AG04449 (cell line): ENCODE measurements at places on chromosomes 12 and 14.

GRCh38 chr12:84913129-84913515 lies 523 bp upstream of the SLC6A15 start:
- no peak for DNase-seq

DNA sequence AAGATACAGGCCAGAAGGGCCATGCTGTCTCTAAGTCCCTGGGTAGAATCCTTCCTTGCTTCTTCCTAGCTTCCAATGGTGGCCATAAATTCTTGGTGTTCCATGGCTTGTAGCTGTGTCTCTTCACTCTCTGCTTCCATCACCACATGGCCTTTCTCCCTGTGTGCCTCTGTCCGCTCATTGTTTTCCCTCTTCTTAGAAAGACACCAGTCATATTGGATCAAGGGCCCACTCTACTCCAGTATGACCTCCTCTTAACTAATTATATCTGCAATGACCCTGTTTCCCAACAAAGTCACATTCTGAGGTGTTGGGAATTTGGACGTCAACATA lies 7.6 kb upstream of the MAP1LC3B2 start:
- no peak for DNase-seq

DNA sequence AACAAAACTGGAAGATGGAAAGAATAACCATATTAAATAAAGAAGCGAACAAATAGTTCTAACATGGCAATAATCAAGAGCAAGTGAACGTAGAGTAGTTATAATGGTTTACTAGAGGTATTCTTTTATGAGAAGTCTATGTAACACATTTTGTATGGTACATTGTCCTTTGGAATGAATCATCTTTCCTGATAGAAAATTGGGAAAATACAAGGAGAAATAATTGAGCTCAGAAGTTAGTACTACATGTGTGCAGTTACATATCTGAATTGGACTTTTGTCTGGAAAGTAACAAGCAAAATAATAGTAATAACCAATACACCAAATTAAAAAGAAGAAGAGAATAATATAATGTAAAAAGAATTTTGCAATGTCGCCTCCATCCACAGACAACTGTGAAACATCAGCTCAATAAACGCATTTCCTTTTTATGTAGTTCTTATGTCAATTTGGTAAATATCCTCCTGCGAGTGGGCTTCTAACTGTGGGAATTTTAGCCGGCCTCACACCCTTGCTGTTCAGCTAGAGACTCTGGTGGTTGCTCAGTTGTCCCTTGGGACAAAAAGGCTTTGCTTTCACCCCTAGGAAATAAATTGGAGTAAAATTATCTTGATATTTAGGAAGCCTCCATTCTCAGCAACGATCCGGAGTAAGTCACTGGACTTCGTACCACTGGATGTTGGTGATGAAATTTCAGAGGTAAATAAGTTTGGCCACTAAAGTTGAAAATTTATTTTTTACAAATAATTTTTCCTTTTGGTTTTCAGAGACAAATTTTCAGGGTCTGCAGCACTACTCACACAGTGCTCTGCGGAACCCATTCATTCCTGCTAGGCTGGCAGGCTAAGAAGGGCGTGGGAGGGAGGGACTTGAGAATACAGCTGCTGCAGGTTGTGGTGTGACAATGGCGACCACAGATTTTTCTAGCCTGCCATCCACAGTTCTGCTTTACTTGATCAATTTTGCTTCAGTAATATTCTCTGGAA lies 1.1 kb upstream of the TUBA1A start:
- no peak for DNase-seq

GRCh38 chr12:25761356-25761755 lies 197.1 kb upstream of the RASSF8 start:
- no peak for DNase-seq

DNA sequence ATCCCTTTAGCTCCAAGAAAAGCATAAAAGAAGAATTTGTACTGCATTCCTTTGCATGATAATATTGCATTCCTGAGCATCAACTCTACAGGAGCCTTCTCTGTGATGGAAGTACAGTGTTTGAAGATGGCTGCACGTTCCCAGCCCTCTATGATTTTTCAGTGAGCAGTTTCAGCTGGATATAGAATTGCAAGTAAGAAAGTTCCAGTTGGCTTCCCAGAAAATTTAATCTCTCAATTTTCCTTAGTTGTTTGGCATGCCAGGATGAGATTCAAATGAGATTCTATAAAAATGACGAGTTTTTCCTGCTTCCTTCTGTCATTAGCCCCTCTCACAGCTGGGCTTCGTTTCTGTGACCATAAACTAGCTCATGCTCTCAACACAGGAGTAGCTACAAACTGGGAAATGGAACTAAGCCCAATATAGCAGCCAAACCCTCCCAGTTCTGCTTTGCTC lies 109.9 kb downstream of the TTC8 start:
- DNase-seq: no peak

GRCh38 chr12:5195691-5196090 lies 152.0 kb downstream of the KCNA5 start:
- no peak for DNase-seq

- no peak for DNase-seq
Measured at GRCh38 chr14:35117112-35117511, 4.7 kb downstream of the PPP2R3C start.

DNA sequence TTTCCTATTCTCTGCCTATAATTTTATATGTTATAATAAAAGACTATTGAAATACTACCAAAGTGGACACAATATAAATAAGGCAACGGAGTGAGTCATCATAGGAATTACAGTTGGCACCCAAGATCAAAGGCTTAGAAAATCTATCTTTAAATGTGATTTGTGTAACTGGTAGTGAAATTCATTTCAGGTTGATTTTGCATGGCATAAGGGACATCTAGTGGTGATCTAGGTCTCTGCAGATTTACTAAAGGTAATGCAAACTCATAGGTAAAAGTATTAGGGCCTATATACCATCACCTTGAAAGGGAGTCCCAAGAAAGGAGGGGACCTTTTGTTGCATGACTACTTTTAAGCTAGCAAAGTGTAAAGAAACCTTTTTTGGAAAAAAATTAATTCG lies 527.2 kb downstream of the NRXN3 start:
- DNase-seq: peak; percentile 14

DNA sequence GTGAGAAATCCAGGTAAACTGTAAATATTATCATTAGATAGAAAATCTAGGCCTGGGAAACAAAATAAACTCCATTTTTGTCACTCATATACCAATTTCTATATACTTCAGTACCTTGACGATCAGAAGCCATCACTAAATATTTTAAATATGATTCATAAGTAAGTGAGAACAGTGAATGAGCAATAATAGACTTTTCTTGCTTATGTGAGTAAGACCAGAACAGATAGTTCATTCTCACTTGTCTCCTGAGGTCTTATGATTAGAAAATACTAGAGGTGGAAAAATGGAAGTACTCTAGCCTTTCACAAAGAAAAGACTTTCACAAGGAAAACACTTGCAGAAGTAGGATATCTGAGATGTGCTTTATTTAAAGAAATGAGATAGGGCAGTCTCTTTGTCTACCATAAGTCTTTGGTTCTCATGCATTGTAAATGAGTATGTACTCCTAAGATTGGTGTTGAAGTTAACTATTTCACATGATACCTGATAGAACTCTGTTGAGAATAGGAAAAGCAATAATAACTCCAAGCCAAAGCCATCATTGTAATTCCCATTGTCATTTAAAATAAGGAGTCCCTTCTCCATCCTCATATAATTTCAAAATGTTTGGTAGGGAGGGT lies 10.1 kb upstream of the SMCO3 start:
- DNase-seq: no peak

DNA sequence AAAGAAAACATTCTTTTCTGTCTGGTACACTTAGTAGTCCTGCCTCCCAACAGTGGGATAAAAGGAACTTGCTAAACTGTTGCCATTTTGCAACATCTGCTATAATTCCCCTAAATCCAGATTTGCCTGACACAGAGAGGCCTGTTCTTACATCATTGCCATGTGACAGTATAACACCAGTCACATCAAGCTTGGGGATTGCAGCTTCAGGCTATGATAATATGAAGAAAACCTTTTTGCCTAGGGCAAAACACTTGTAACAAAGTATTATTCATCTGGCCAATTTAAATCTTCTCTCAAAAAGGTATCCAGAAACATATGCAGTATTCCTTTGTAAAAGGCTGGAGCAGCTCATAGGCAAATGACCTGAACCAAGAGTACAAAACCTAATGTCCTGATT lies 80.9 kb upstream of the OTX2 start:
- DNase-seq: no peak

DNA sequence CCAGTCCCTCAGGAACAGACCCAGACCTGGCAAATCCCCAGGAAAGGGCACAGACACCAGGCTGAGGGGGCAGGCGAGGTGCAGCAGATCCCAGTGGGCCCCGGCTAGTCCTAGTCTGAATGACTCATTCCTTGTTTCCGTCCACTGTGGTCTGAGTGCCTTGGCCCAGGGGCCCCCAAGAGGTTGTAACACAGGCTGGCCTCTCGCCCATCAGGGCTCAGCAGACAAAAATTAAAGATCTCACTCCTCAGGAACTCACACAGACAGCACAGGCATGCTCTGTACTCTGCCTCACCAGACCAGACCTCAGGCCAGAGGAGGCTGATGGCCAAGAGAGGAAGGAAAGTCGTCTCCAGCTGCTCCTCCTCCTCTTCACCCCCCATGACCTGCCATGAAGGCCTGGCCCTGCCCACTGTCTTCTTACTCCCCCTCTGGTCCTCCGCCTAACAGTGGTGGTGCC lies 7.7 kb upstream of the LTBP2 start:
- DNase-seq: peak; percentile 94

GRCh38 chr12:128069359-128069997 lies 197.5 kb upstream of the TMEM132C start:
- DNase-seq: peak; percentile 46

DNA sequence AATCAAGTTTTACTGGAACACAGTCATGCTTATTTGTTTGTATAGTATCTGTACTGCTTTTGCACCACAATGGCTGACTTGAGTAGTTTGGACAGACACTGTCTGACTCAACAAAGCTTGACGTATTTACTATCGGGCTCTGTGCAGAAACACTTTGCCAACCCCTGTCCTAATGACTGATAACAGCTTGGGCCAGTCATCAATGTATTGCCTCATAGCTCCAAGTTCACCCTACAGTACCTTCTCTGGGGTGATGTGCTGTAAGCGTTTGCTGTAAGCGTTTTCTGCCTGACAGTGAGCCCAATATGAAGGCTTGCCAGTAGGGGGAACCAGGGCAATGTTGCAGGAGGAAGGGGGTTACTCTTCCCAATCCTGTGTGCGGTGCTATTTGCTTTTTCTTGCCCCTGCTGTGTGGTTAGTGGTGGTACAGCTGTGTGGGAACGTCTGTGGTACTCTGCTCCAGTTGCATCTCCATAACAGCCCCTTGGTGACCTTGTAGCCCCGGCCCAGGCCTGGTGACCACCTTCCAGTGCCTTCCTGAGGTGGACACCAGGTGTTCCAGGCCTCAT lies 5.4 kb upstream of the CCDC177 start:
- DNase-seq: peak; percentile 42

- DNase-seq: no peak
Measured at GRCh38 chr12:5230861-5231260, 187.2 kb downstream of the KCNA5 start.

DNA sequence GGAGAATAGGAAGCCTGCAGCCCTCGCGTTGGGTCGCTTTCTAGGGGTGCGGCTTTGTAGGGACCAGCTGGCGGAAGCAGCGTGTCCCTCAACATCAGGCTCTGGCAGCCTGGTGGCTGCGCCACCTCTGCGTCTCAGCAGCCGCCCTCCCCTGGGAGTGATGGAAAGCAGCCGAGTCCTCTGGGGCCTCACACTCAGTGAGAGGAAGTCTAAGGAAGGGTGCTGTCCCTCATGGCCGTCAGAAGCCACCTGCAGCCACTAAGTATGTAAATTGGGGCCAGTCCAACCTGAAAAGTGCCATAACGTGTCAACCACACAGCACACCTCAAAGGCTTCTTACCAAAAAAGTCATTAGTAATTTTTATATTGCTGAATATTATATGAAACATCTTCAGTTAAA lies 80.3 kb downstream of the WDR20 start:
- DNase-seq: no peak

DNA sequence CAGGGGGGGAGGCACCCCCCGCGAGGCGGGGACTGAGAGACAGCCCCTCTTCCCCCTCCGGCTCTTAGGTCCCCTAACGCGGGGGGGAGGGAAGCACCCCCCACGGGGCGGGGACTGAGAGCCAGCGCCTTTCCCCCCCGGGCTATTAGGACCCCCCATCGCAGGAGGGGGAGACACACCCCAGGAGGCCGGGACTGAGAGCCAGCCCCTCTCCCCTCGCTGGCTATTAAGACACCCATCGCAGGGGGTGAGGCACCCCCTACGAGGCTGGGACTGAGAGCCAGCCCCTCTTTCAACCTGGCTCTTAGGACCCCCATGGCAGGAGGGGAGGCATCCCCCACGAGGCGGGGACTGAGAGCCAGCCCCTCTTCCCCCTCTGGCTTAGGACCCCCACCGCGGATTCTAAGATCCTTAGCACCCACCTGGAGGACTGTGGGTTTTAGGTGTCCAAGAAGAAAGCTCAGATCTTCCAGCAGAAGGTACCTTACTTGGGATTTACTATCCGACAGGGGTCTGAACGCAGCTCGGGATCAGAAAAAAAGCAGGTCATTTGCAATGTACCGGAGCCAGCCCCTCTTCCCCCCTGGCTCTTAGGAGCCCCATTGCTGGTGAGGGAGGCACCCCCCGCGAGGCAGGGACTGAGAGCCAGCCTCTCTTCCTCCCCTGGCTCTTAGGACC lies 197.8 kb upstream of the PZP start:
- DNase-seq: no peak

GRCh38 chr12:9870286-9870866 lies 1.2 kb upstream of the CLEC2B start:
- DNase-seq: no peak

DNA sequence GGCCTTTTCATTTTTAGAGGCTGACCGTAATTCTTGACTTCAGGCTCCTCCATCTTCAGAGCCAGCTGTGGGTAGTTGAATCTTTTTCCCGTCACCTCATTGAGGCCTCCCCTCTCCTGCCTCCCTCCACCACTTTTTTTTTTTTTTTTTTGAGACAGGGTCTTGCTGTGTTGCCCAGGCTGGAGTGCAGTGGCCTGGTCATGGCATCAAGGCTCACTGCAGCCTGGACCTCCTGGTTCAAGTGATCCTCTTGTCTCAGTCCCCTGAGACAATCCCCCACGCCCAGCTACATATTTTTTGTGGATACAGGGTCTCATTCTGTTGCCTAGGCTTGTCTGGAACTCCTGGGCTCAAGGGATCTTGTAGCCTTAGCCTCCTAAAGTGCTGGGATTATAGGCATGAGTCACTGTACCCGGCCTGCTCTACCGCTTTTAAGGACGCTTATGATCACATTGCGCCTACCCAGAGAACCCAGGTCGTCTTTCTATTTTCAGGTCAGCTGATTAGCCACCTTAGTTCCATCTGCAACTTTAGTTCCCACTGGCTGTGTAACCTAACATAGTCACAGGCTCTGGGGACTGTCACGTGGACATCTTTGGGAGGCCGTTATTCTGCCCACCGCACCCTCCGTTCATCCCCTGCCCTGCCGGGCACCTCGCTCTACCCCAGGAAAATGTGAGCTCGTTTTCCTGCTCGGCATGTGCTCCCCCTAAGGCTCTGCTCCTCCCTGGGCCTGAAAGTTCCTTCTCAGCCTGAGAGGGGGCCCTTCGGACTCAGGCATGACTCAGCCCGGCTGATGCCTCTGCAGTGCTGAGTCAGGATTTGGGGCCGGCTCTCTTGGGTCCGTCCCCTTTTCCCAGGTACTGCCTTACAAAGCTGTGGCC lies 13.4 kb downstream of the TNFAIP2 start:
- no peak for DNase-seq

GRCh38 chr14:93368996-93369712 lies 22.2 kb downstream of the COX8C start:
- no peak for DNase-seq

- DNase-seq: no peak
Measured at GRCh38 chr12:54765652-54766051, 88.7 kb upstream of the MUCL1 start.

- no peak for DNase-seq
Measured at GRCh38 chr14:102180248-102180998, 40.7 kb downstream of the WDR20 start.
